ENCODE measurements at places on chromosomes 2 and 18.

DNA sequence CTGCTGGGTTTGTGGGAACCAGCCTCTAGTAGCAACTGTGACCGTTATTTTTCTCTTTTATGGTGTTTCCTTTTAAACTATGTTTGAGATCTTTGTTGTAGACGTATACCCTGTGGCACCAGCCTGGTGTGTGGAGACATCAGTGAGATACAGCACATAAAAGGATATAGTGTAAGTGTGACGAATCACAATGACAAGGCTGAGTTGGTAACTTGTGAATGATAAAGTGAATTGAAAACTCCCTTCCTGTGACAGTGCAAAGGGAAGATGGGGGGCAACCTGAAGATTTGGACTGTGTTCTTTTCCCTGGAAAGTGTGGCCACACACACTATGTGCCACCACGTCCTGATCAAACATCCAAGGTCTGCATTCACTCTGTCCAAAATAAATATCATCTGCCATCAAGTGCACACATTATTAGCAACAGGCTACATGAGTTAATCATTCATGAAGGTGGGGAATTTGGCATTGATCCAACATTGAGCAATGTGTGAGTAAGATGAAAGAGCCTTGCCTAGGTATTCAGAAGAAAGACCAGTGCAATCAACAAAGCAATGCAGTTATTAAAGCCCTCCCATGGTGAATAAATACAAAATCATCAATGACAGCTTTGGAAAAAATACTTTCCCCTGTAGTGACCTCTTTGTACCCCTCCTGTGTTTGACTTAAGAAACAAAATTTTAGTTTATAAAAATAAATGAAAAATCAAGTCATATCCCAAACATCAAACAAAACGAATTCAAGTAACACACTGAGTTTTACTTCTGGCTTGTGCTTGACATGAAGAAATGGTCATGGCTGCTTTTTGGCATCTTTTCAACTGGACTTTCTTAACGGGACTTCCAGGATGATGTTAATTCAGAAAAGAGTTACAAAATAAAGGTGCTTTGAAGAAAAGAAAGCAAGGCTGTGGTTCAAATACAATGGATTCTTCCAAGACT is 1280.5 kb upstream of the ZEB2 start:
- no peak for DNase-seq

DNA sequence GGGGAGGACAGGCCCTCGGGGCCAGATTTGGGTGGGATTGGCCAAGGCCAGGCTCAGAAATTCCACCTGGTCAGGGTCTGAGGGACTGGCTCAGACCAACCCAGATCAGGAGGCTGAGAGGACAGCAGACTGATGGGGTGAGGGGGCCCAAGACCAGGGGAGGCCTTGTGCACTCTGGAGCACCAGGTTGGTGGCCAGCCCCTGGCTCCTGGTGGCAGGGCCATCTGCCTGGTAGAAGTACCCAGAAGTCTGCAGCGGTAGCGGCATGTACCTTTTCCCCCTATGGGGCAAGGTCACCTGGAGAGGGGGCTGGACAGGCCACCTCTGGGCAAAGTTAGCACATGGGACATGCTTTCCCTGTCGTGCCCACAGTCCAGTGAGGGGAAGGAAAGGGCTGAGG is 21.2 kb upstream of the ODC1 start:
- no peak for DNase-seq

GRCh38 chr2:10034333-10035052 is 8.9 kb upstream of the KLF11 start:
- DNase-seq = no peak

DNA sequence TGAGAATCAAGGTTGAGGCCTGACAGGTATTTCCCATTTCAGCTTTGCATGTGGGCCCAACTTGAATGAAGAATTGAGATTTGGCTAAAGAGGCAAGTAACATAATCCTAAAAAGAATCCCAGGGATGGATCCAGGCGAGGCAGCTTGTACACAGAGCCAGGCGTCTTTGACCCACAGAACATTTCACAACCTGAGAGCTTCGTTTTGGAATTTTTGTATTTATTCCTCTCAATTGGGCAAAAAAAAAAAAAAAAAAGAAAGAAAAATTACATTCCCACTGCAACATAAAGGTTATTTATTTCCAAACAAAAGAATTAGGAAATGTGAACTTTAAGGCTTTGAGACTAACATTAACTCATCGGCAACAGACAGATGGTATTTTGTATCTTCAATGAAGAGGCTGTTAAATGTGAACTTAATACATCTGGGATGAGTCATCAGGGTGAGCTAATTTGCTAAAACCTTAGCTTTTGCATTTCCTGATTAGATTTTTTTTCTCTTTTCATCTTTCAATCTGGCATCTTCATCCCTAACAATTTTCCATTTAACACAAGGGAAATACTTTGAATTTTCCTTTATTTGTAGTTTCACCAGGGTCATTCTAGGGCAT is 478.5 kb upstream of the TNP1 start:
- DNase-seq = no peak

DNA sequence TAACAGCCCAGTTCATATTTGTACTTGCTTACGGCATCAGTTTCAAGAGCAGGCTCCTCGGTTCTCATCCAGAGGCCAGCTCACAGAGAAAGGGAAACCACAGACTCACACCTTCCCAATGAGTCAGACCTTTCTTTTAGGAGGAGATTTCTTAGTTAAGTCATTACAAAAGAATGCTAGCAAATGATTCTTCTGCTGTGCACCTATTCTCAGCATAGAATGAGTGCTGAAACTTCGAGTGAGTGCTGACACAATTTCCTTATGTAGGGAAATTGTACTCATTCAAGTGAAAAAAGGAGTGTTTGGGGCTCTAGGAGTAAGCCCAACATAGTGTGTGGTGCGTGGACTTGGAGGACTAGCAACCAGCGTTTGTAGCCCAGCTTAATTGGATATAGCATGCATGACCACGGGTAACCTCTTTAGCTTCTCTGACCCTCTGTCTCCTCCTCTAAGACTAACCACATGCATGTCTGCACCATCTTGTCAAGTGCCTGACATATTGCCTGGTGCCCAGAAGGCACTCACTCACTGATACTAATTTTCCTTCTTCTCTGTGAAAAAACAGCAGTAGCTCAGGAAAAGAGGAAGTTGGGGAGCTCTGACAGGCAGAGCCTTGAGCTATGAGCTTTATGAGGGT is 87.0 kb downstream of the ALPK2 start:
- no peak for DNase-seq

DNA sequence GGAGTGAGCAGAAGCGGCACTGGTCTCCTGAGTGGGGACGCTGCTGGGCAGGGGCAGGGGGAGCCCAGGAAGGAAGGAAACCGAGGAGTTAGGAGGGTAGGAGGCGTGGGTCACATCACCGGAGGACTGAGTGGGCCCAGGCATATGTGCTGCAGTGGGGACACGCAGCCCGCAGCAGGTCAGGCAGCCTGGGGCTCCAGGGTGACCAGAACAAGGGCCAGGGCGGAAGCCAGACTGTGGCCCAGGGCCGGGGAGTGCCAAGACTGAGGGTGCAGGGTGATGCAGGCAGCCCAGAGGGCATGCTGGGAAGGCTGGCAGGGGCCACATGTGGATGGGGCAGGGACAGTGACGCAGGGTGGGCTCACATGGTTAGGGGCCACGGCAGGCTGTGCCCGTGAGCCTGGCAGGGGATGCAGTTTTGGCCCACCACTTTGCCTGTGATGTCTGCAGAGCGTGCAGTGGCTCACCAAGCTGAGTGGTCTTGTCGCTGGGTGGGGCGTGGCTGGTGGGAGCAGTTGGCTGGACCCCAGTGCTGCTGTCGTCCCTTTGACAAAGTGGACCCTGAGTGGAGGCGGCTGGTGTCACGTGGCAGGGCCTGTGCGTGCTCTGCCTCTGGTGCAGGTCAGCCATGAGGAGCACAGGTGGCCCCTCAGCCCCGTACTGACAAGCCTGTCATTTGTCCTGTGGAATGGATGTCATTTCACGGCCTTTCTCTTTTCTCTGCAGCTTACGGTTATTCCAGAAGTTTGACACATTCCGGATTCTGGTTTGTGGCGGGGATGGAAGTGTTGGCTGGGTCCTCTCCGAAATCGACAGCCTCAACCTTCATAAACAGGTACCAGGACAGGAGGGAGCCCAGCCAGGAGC is 87.1 kb downstream of the DGKD start:
- no peak for DNase-seq

DNA sequence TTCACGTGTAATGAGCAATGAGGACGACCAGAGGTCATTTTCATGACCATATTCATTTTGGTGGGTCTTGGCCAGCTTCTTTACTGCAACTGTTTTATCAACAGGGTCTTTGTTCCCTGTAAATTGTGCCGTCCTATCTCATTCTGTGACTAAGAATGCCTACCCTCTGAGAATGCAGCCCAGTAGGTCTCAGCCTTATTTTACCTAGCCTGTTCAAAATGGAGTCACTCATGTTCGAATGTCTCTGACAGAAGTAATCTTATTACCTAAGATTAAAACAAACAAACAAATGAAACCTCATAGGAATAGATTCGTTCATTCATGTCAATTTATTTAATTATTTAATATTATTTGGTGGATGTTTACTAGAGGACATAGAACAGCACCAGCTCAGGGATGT is 714.8 kb downstream of the ADCYAP1 start:
- no peak for DNase-seq

DNA sequence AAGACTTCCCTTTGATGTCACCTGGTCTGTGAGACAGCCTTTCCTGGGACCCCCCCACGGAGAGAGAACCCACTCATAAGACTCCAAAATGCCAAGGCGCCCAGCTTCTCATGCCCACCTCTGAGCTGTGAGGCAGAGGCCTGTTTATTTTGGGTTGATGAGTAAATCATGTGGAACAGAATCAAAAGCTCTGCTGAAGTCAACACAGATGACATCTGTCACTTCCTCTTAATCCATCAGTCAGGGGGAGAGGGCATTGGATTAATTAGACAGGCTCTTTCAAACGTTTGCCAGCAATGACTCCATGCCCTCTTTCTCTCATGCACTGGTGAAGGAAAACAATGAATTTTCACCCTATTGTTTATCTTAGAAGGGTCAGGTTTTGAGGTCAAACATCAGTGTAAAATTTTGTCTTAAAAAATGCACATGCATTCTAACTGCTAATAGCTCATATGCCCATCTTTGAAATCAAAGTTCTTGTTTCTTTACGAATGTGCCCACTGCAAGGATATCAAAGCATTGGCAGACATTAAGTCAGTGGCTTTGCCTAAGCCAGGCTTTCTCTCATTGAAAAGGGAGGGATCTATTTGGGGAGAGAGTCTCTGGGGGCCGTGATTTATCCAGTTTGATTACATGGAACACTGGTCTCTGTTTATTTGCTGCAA is 184.1 kb downstream of the ACKR3 start:
- DNase-seq = no peak

GRCh38 chr18:32086881-32087280 is 4.8 kb upstream of the RNF138 start:
- DNase-seq = no peak

GRCh38 chr2:31246184-31246852 is 12.4 kb downstream of the EHD3 start:
- no peak for DNase-seq

- no peak for DNase-seq
These were observed 77.0 kb upstream of the TMEM200C start for GRCh38 chr18:5972298-5972697.

DNA sequence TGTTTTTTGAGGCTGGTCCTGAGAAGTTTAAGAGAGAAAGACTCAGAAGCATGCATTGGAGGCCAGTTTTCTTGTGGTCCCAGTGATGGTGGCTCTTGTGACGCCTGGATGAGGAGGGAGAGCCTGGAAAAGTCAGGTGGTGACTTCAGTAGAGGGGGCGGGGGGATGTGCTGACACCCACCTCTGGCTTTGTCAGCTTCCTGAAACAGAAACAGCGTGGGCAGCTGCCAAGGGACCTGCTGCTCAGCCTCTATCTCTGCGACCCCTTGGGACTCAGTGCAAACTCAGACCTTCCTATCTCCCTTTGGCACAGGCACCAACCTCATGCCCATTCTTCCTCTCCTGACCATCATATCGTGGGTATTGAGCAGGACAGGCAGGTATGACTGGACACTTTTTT is 6.4 kb downstream of the TGFBRAP1 start:
- no peak for DNase-seq

GRCh38 chr2:68734176-68734575 is 435 bp upstream of the ARHGAP25 start:
- DNase-seq = no peak

GRCh38 chr2:207503234-207503633 is 26.5 kb upstream of the CREB1 start:
- no peak for DNase-seq

- no peak for DNase-seq
These were observed 334.3 kb downstream of the DYSF start for GRCh38 chr2:71787476-71788185.

DNA sequence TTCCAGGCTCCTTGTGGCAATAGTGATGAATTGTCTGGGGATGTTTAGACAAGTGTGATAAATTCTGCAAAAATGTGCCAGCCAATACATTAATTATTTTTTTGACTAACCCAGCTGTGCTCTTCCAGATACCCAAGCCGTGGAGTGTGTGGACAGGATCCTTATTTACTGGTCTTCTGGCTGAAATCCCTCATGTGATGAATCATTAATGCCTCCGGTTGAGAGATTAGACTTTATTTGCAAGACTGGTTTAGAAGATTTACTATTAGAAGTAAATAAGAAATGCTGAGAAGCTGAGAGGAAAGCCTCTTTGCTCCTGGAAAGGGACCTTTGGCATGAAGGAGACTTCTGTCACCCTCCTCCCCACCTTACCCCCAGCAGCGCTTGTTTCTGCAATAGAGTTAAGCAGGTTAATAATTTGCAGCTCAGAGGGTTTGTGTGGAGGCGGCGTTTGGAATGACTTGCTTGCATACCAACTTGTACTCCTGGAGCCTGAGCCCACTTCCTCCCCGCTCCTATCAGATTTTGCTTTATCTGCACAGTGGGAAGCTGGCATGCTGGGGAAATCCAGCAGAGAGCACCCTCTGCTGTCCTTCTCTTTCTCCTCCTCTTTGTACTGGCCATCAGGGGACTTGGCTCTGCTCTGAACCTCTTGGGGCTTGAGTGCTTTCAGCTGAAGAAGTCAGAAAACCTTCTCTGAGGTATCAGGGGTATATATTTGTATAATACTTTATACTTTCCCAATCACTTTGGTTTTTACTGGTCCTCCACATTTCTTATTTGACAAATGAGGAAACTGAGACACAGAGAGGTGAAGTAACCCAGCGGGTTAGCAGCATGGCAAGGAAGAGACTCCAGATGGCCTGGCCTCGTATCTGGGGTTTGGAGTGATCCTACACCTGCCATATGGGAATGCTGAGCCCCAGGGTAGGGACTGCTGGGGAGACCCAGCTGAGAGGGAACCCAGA is 16.3 kb downstream of the SLC3A1 start:
- no peak for DNase-seq

GRCh38 chr2:16548036-16548435 is 117.6 kb downstream of the CYRIA start:
- no peak for DNase-seq

GRCh38 chr2:81148323-81148722 is 843.8 kb upstream of the LRRTM1 start:
- no peak for DNase-seq

DNA sequence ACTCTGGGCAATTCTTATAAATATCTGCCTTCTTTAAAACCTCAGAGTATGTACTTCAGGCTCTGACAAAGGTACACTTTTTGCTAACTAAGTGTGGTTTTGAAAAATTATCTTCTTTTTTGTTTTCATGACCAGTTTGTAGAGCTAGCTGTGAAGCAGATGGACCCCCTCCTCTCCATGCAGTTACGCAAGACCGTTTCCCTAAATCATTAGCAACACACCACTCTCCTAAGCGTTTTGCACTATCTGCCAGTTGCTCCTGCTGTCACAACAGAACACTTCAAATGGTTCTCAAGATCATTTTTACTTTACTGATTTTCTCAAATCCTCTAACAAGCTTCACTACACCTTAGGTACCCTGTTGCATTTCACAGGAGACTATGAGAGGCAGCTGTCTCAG is 53.3 kb downstream of the GULP1 start:
- DNase-seq = no peak

- no peak for DNase-seq
These were observed 67.8 kb downstream of the PSMG2 start for GRCh38 chr18:12770469-12771219.

All from activated CD8-positive, alpha-beta memory T cell treated with anti-CD3 and anti-CD28 coated beads for 1 hour (primary cell).